Lung microvascular endothelial cell (primary cell): ENCODE measurements at places on chromosomes 3 and 15. TPM values are rescaled to one million over a fixed set of nuclear protein-coding genes. Genes with fewer than 3 reads are reported as not detected.

GRCh38 chr15:32030795-32031194, 480 bp downstream of the CHRNA7 start:
- no peak for DNase-seq

DNA sequence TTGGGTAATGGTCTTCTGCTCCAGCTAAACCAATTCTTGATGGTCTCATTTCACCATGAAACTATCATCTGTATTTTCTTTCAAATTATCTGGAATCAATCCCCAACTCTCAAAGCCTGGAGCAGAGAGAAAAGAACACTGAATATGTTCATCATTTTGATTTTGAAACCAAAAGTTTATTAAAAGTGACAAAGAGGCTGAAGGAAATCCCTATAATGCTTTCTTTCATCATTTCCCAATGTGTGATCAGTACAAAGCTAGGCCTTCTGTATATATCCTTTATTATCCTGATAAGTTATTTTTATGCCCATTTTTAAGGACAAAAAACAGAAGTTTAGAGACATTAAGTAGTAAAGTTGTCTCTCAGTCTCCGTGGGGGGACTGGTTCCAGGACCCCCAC, 50.1 kb upstream of the MBNL1 start:
- no peak for DNase-seq

DNA sequence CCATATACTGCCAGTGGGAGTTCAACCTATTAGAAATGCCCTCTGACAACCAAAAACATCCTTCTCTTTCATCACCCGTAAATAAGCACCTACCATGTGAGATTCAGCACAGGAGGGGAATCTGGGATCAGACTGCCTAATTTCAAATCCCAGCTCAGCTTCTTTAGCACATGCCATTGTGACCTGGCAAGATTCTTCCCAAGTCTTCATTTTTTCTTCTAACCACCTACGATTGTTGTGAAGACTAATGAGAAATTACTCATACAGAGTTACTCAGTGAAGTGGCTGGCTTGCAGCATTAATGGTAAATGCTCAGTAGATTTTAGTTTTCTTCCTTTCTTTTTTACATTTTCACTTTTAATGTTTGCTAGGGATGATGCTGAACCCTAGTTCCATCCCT, 176.7 kb downstream of the PDZRN3 start:
- no peak for DNase-seq

DNA sequence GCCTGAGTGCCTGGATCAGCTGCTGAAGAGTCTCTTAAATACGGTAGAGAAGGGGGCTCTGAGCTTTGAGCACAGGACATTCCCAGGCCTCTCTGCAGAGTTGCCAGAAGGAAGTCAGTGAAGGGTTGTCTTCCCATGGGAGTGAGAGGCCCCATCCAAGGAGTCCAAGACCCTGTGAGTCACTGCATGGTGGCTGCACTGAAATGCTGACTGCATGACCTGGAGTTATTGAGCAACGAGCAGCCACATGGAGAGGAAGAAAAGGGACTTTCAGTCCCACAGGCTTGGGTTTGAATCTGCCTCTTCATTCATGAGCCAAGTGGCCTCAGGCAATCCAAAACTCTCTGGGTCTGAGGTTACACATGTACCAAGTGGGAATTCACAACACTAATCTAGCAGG, 69.6 kb upstream of the RASGRF1 start:
- DNase-seq, result no peak

GRCh38 chr3:153165261-153165681, 3.2 kb downstream of the RAP2B start:
- peak; percentile 15 for DNase-seq

The TMEM45A gene
- 10.7 and 18.1 TPM in 2 replicates for total RNA-seq

GRCh38 chr3:65848024-65848423, 190.7 kb downstream of the MAGI1 start:
- DNase-seq, result no peak

The MST1R gene
- under 0.01 and 0.22 TPM in 2 replicates for total RNA-seq

DNA sequence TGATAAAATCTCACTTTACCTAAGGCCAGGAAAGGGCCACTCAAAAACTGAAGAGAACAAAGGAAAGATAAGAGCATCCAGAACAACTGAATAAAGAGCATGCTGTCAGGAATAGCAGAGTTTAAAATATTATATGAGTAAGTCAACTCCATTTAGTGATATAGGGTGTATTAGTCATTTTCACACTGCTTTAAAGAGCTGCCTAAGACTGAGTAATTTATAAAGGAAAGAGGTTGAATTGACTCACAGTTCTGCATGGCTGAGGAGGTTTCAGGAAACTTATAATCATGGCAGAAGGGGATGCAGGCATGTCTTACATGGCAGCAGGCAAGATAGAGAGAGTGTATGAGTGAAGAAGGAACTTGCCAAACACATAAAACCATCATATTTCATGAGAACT, 778.0 kb upstream of the NECTIN3 start:
- peak; percentile 1 for DNase-seq

DNA sequence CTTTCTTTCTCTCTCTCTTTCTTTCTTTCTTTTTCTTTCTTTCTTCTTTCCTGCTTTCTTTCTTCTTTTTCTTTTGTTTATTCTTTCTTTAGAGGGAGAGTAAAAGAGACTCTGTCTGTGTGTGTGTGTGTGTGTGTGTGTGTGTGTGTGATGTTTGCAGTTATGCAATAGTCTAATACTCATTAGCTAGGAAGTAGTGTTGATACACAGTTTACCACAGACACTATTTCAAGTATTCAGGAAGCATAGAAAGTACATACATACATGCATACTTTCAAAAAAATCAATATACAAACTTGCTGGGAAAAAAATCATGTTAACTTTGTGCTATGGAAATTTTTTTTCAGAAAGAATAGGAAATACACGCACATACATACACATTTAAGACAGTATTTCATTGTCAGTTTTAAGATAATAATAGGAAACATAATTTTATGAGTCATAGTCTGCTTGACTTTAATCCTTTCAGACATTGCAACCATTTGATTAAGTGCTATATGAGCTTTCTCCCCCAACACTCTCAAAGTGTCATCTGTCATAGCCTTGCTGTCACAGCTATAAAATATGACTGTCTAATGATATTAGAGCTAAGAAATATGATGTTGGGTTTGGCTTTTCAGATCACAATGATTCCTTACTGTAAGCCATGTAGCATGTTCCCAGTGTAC, 74.9 kb upstream of the EPHA3 start:
- DNase-seq, result no peak

- no peak for DNase-seq
These were observed 995.9 kb upstream of the CFAP20DC start for GRCh38 chr3:60045686-60046085.

DNA sequence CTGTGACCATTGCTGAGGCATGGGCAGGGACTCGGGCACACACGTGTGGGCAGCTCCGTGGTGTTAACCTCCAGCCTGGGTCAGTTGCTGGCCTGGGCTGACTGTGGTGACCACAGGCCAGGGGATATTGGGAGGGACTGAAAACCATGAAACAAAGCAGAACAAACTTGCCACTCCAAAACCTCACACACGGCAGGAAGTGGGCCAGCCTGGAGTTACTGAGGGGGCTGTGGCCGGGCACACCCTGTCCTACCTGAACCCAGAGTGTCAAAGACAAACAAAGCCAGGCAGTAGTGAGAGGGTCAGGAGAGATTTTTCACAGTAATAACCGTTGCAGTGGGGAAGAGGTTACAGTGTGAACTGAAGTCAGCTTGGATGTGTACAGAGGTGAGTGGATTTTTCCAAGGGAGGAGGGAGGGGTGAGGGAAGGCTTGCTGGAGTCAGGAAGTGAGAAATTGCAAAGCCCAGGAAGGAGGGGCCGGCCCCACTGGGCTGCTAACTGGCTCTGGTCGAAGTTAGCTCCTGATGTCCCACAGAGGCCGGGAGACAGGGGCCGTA, 40.0 kb upstream of the ATP10A start:
- no peak for DNase-seq

DNA sequence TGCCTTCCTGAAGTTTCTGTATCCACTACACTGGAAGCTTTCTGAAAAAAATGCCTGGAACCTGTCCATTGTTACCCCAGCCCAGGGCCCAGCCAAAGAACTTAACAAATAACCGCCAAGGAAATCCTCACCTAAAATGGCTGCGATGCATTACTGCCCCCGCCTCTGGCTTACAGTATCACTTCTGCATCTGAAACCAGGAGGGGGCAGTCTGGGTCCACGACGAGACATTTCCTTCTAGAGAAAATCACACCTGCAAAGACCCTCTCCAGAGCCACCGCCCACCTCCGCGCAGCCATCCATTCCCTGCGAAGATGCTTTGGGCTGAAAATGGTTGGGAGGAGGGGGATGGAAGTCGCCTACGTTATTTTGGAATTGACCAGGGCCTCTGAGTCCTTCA, 22.4 kb upstream of the CELF6 start:
- DNase-seq, result peak; percentile 65

The SETD5 gene
- total RNA-seq, result 23.5 and 35.9 TPM in 2 replicates

DNA sequence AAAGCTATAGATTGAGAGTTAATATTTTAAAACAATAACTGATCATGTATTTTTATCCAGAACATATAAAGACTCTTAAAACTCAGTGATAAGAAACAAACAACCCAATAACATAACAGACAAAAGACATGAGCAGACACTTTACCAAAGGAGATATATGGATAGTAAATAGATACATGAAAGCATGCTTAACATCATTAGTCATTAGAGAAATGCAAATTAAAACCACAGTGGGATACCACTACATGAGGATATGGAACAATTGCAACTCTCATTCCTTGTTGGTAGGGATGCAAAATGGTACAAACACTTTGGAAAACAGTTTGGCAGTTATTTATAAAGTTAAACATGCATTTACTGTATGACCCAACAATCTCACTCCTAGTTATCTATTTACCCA, 95.0 kb downstream of the IQCH start:
- no peak for DNase-seq

- no peak for DNase-seq
These were observed 160.1 kb downstream of the ARRDC4 start for GRCh38 chr15:98120561-98120960.

DNA sequence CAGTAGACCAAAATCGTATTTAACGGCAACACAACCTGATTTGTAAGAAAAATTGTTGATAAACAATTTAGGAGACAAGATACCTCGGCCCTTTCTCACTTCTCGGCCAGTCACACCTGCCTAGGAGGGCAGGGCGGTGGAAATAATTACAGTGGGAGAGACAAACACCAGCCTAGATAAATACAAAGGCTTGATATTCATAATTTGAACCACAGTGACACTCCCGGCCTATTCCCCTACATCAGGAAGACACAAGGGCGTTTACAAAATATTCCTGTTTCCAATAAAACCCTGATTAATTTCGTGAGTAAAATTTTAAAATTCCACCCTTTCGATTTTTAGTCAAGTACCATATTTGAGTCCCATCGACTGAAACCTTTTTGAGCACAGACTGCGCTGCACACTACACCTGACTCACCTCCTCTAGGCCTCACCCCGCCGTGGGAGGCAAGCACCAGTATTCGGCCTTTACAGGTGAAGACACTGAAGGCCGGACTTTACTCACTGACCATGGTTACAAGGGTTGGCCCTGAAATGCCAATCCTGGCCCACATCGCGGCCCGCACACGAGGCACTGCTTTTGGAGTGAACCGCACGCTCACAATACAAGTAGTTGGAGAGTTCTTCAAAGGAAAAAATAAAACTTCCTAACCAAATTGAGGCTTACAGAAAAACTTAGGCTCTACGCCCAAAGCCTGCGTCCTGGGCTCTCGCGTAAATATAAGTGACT, 794 bp downstream of the ARPP19 start:
- DNase-seq, result peak; percentile 36

- DNase-seq, result no peak
These were observed 16.7 kb downstream of the C3orf38 start for GRCh38 chr3:88166419-88166971.

The SCAANT1 gene
- total RNA-seq, result 1.7 TPM in 1 of 2 replicates, not detected in the other

The LCTL gene
- total RNA-seq, result under 0.01 TPM in 1 of 2 replicates, not detected in the other

- DNase-seq, result no peak
These were observed 166.9 kb downstream of the DCLK3 start for GRCh38 chr3:36597422-36597821.
